NCI-H1930 (cell line): ENCODE measurements at places on chromosomes 4 and X.

DNA sequence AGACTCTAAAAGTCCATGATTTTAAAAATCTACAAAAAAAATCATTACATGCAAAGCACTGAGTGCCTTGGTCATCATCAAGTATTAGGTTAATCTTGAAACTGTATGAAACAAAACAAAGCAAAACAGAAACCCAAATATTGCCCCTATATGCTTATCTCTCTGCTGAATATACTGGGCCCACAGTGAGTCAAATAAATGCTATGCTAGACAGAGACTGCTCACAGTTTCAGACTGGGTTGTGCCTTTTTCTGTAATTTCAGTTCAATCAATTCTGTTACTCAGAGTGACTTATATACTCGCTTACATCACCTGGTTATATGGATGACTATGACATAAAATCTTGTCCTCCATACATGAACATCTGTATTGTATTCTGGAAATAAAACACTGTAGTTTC is 257.1 kb upstream of the ACTRT1 start:
- no peak for DNase-seq

GRCh38 chr4:211033-211511 is 86.8 kb downstream of the ZNF718 start:
- DNase-seq = no peak

DNA sequence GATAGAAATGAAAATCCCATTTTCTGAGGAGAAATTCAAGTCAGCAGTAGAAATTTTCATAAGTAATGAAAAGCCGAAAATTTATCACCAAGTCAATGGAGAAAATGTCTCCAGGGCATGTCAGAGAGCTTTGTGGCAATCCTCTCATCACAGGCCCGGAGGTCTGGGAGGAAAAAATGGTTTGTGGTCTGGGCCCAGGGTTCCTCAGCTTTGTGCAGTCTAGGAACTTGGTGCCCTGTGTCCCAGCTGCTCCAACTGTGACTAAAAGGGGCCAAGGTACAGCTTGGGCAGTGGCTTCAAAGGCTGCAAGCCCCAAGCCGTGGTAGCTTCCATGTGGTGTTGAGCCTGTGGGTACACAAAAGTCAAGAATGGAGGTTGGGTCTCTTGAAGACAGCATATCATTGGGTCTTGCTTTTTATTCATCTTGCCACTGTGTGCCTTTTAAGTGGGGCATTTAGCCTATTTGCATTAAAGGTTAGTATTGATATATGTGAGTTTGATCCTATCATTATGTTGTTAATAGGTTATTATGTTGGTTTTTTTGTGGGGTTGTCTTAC is 608.5 kb downstream of the PDHA2 start:
- no peak for DNase-seq

DNA sequence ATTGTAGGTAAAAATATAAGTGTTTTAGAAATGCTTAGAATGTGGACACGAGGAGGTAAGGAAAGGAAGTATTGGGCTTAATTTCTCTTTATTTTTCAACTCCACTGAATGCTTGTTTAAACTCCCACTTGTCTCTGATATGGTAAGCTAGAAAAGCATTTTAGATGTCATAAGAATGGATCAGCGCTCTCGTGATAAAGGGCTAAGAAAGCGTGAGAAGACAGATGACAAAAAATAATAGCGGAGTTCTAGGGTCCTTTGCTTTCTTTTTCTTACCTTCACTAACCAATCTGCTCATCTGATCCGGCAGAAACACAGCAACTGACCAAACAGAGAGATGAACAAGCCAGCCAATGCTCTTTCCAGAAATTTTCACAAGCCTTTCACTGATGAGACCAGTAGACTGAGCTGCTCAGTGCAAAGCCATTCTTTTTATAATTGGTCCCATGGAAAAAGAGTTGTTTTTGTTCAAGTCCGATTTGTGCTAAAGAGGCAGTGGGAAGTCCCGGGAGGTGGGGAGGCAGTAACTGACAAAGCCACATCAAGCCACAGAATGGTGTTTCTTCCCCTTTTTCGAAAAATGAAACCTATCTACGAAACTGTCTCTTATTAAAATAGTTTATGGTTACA is at the start of gene TASL:
Gene TASL (minus strand): TSS at position 405 of the 630 bp plus-strand sequence. CDS start 17,411 bp downstream, outside the sequence.
- no peak for DNase-seq

- no peak for DNase-seq
Observed at GRCh38 chrX:41412261-41413081, 34.7 kb upstream of the NYX start.

GRCh38 chr4:158778156-158778711 is 9.4 kb downstream of the FNIP2 start:
- no peak for DNase-seq

- DNase-seq = peak; percentile 0
Observed at GRCh38 chrX:110836982-110837381, 41.4 kb upstream of the CHRDL1 start.

DNA sequence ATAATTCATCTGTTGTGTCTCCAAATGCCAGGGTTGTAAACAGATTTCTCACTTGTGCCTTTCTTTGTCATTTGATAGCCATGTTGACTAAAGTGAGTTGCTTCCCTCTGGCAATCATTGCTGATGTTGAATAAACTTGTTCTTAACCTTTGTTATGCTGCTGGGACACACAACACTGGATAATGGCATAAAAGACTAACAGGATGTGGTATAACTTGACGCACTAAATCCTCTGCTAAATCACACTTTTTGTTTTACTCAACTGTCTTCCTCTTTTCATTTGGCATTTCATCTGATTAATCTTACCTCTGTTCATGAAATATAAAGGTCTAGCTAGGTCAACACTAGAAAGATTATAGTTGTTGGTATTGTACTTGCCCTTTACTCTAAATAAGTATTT is 17.6 kb upstream of the CXCL5 start:
- no peak for DNase-seq

- no peak for DNase-seq
Observed at GRCh38 chr4:89752932-89753598, 83.9 kb downstream of the SNCA start.

DNA sequence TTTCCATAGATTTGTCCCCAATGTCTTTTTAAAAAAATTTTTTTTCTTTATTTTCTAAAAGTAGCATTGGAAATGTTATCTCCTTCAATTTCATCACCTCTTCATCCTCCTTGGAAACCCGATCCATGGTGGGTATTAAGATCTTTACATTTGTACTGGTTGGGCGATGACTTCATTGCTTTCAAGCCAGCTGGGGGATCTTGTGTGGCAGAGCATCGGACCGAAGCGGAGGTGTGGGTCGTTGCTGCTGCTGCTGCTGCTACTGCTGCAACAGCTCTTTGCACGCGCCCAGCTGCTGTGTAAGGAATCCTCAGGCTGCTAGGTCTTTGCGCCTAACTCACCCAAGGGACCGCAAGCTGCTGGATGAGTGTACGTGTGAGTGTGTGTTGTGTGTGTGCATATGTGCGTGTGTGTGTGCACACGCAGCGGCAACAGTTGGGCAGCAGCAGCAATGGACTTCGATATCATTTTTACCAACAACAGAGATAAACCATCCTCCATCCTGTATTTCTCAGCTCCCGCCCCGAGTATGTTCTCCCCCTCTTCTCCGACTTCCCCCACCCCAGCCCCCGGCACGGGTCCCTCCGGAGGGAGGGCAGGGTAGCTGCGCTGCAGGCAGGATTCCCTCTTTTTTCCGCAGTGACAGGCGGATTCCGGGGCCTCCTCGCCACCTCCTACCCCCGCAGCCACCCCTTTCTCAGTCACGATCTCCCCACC is 768 bp upstream of the CDKL5 start:
- no peak for DNase-seq

GRCh38 chr4:60296386-60296785 is 903.7 kb upstream of the ADGRL3 start:
- no peak for DNase-seq

DNA sequence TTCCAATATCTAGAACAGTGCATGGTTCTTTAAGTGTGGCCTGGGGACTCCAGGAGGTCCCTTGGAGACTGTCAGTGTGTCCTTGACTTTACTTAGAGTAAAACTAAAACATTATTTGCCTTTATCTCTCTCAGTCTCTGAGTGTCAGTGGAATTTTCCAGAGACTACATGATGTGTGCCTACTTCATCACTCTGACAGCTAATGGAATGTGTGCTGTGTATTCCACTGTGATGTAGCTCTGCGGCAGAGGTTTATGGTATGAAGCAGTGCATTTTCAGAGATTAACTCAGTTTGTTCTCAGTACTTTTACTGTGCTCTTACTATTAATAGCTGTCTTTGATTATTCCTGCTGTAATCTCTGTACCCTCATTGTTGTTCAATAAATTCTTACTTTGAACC is 85.6 kb downstream of the MANBA start:
- no peak for DNase-seq

GRCh38 chr4:5366421-5366820 is 315.1 kb downstream of the STK32B start:
- DNase-seq = no peak

- no peak for DNase-seq
Observed at GRCh38 chrX:147079457-147079856, 264.9 kb upstream of the CXorf51A start.

- DNase-seq = no peak
Observed at GRCh38 chrX:153925739-153926551, at the start of gene ARHGAP4. Gene ARHGAP4, minus strand, starts transcription at chrX:153926264. Its CDS starts 62 bp downstream, at chrX:153926202.
